ENCODE measurements at places on chromosomes 6 and 20. TPM values are rescaled to one million over a fixed set of nuclear protein-coding genes. Genes with fewer than 3 reads are reported as not detected.
A peak's percentile ranks its signal among the peaks of the same experiment; 100 is the strongest.

DNA sequence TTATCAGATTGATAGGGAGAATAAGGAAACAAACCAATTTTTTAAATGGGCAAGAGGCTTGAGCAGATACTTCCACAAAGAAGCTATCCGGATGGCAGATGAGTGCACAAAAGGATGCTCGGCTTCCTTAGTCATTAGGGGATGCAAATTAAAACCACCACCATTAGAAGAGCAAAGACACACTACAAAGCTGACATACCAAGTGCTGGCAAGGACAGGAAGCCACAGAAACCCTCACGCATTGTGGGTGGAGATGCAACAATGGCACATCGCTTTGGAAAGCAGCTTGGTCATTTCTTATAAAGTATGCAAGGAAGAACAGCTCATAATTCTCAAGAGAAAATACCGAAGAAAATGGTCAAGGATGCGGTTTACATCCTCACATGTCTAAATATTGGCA is 19.8 kb downstream of the BFSP1 start:
- no peak for DNase-seq

GRCh38 chr6:131136021-131136786 is 937 bp downstream of the AKAP7 start:
- no peak for DNase-seq

DNA sequence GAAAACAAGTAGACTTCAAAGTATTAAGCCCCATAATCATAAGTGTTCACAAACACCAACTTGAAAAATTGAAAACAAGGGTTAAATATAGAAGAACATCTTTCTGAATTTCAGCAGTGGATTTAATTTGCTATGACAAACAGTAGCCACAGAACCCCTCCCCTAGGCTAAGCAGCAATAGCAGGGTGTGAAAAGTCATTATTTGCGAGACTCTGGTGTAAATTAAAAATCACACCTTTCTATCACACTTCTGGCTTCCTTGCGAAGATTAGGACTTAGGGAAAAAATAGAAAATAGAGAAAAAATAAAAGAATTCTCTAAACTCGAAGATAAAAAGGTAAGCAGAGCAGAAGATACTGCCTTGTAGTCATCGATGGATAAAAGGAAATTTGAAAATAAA is 6.1 kb downstream of the SAMD3 start:
- no peak for DNase-seq

GRCh38 chr20:63313349-63314014 is 20.5 kb downstream of the COL20A1 start:
- peak; percentile 21 for DNase-seq

- no peak for DNase-seq
Measured at GRCh38 chr6:2149361-2150006, 95.9 kb downstream of the GMDS start.

DNA sequence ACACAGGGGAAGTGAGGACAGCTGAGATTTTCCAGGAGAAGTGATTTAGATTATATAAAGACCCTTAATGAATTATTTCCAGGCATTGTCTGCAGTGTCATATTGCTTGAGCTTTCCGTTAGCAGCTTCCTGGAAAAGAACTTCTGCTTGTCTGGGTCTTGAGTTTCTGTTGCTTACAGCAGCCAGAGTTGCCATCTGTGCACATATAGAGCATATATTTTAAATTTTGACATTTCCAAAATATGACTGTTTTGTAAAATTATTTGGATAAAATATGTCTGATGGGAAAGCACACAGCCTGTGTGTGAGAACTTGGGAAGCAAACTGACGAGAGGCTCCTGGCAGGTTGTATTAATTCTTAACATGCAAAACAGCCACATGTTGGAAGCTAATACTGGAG is 21.0 kb upstream of the NKX2-2 start:
- no peak for DNase-seq

RAE1 gene
- 34.4 TPM for total RNA-seq

EBF4 gene
- total RNA-seq = 2.4 TPM

USP49 gene
- 5.8 TPM for total RNA-seq

LSM2 gene
- total RNA-seq = 97.9 TPM

Measured in activated naive CD8-positive, alpha-beta T cell treated with anti-CD3 and anti-CD28 coated beads, Interleukin-2, amount 10 ng/mL, durations not matched to agents 7 days and 5 days (primary cell).